ENCODE measurements at places on chromosomes 2 and 18. TPM values are rescaled to one million over a fixed set of nuclear protein-coding genes. Genes with fewer than 3 reads are reported as not detected.

Gene OTOS
- not detected for total RNA-seq

GRCh38 chr2:17518212-17519154 is at the start of gene RAD51AP2:
RAD51AP2 (minus strand) TSS chr2:17518440; CDS start chr2:17518415, 25 bp downstream.
- peak; percentile 96 for DNase-seq
- H3K4me3 ChIP-seq, result peak within 1 kb of the TSS; percentile 39
- no peaks in the 10 kb centered on the region for H3K27me3 ChIP-seq
- no peaks in the 10 kb centered on the region for H3K36me3 ChIP-seq
- no peaks in the 10 kb centered on the region for H3K4me1 ChIP-seq

DNA sequence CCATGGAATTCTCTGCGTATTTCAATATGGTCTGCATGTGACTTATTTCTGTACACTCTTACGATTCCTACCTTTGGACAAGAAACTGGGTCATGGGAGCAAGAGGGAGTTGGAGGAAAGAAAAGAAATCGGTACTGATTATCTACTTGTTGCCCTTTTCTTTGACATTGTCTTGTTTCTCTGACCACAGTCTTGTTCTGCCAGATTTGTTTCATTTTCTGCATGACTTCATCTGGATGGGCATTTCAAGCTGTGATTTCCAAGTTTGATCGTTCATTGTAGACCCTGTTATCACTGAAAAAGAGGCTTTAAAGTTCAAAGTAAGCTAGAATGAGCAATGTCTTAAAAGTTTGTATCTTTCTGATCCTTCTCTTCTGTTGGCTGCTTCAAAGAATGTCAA is 2186.3 kb upstream of the CELF4 start:
- peaks cover 16% of the 10 kb centered on the region for H3K36me3 ChIP-seq
- no peaks in the 10 kb centered on the region for H3K4me1 ChIP-seq
- DNase-seq, result no peak
- no peaks in the 10 kb centered on the region for H3K27me3 ChIP-seq
- no peak overlapping the region for H3K27ac ChIP-seq
- H3K4me3 ChIP-seq, result no peak overlapping the region

Gene MPHOSPH10
- total RNA-seq, result 42.8 TPM

DNA sequence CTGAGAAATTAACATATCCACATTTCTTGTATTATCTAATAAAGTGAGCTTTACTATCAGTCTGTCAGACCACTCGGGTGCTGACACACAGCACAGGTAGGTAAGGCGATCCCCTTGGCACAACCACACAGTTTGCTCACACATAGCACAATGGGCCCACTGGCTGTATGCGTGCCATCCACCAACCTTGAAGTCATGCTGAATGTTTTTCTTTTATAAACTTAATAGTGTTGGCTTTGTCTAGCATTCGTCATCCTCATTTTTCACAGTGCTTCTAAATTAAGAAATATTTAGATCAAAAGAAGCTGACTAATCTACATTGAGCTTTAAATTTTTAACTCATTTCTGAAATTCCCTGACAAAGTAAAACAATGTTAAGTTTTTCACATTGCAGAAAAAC is 50.0 kb upstream of the PAPOLG start:
- no peak overlapping the region for H3K4me3 ChIP-seq
- H3K4me1 ChIP-seq, result no peaks in the 10 kb centered on the region
- no peak overlapping the region for H3K27ac ChIP-seq
- DNase-seq, result no peak
- H3K36me3 ChIP-seq, result no peaks in the 10 kb centered on the region
- H3K27me3 ChIP-seq, result no peaks in the 10 kb centered on the region

DNA sequence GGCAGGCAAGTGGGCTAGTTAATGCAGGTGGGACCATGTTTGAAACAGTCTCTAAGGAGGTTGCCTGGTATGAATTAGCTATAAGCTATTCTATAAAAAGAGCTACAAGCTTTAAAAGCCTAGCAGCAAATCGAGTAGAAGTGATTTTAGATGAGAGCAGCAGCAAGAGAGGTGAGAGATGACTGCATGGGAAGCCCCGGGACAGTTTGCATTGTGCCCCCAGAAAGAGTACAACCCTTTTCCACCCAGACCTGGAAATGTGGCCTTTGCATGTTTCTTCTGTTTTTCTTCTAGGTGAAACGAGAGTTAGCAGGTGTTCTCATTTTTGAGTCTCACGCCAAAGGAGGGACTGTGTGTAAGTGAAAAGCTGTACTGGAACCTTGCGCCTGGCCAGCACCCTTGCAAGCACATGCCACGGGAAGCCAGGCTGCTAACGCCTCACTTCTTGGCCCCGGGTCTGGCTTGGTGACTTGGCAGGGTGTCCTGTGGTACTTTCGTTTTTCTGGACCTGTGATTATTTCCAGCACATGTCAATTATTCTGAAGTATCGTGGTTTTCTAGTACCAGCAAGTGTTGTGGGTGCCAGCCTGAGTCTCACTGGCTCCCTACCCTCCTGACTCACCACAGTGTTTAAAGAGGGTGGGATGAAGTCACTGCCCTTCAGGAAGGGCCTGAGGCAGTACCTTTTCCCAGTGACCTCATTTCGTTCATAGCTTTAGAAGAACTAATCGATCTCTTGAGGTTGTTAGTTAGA is 90.3 kb upstream of the MAP3K20 start:
- H3K27ac ChIP-seq, result no peak overlapping the region
- H3K36me3 ChIP-seq, result no peaks in the 10 kb centered on the region
- H3K4me3 ChIP-seq, result no peak overlapping the region

DNA sequence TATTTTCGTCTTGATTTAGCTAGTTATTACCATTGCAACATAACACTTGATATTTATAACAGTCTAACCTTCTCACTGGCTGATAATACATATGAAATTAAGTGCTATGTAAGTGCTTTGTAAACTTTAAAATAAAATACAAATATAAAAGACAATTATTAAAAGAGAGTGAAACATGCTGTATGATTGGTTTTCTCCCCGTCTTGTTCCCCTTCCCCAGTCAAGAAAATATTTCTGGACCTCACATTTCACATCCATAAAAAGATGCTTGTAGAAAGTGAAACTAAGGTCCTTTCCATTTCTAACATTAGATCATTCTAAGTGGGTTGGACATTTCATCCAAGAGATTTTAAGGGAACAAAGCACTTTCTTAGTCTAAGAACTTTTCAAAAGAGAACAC is 310.2 kb upstream of the LRATD1 start:
- no peaks in the 10 kb centered on the region for H3K27me3 ChIP-seq
- no peak for DNase-seq
- H3K4me3 ChIP-seq, result no peak overlapping the region
- no peaks in the 10 kb centered on the region for H3K36me3 ChIP-seq
- no peaks in the 10 kb centered on the region for H3K4me1 ChIP-seq
- H3K27ac ChIP-seq, result no peak overlapping the region

- H3K36me3 ChIP-seq, result no peaks in the 10 kb centered on the region
- H3K27me3 ChIP-seq, result no peaks in the 10 kb centered on the region
- no peak overlapping the region for H3K4me3 ChIP-seq
Measured at GRCh38 chr18:44437603-44438002, 243.1 kb upstream of the SETBP1 start.

Gene TEKT4
- not detected for total RNA-seq

Gene CHRNG
- total RNA-seq, result not detected

- no peak overlapping the region for H3K27ac ChIP-seq
- no peak for DNase-seq
- H3K4me1 ChIP-seq, result no peaks in the 10 kb centered on the region
- H3K27me3 ChIP-seq, result no peaks in the 10 kb centered on the region
- H3K4me3 ChIP-seq, result no peak overlapping the region
- H3K36me3 ChIP-seq, result no peaks in the 10 kb centered on the region
Measured at GRCh38 chr2:81692566-81692965, 1388.0 kb upstream of the LRRTM1 start.

DNA sequence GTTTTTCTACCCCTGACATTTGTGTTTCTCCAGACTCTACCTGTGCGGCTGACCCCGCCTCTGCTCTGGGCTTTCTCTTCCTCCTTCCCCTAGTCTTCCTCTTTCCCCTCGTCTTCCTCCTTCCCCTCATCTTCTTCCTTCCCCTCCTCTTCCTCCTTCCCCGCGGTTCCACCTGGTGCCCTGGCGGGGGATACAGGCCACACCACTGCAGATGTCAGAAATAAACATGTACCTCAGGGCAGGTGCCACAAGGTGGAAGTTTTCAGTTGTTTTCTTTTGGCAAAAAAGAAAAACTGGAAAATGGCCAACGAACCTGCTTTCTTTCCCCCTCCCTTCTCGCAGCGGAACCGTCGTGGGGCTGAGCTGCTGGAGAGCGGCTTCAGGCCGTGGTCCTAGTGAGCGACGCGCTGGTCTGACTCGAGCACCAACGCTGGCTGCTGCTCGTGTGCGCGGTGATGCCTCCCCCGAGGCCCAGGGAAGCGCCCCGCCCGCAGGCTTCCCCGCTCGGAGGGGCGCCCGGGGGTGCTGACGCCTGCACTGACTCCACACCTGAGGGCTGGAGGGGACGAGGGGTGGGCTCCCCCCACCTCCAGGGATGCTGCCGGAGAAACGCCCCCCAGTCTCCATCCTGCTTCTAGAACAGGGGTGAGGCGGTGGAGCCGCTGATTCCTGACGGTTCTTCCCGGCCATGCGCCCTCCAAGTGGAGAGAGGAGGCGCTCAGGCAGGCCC is 83.7 kb upstream of the ZNF516 start:
- H3K36me3 ChIP-seq, result no peaks in the 10 kb centered on the region
- no peaks in the 10 kb centered on the region for H3K4me1 ChIP-seq
- H3K27ac ChIP-seq, result no peak overlapping the region
- no peak overlapping the region for H3K4me3 ChIP-seq
- peak; percentile 58 for DNase-seq
- H3K27me3 ChIP-seq, result no peaks in the 10 kb centered on the region

- H3K27ac ChIP-seq, result no peak overlapping the region
- H3K27me3 ChIP-seq, result no peaks in the 10 kb centered on the region
- no peaks in the 10 kb centered on the region for H3K4me1 ChIP-seq
- DNase-seq, result no peak
Measured at GRCh38 chr2:58616961-58617360, 375.8 kb upstream of the FANCL start.

Gene PKDCC
- 48.0 TPM for total RNA-seq

DNA sequence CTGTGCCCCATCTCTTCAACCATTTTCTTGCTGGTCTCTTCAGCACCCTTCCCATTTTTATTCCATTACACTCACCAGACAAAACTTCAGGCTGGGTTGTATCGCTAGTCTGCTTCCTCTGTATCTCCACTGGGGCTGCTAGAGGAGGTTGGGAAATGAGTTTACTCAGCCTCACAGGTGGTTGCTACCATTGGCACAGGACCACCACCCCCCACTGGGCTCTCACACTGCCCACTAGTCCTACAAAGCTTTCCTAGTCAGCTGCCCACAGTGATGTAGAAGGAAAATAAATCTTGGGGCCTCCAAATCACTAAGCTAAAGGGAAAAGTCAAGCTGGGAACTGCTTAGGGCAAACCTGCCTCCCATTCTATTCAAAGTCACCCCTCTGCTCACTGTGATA is 12.3 kb upstream of the IL1B start:
- peaks cover 12% of the 10 kb centered on the region for H3K4me1 ChIP-seq
- no peaks in the 10 kb centered on the region for H3K27me3 ChIP-seq
- no peak for DNase-seq
- no peaks in the 10 kb centered on the region for H3K36me3 ChIP-seq
- 0 out of 2 replicates have a peak overlapping the region, but pooled peaks have one; percentile 14 for H3K27ac ChIP-seq

DNA sequence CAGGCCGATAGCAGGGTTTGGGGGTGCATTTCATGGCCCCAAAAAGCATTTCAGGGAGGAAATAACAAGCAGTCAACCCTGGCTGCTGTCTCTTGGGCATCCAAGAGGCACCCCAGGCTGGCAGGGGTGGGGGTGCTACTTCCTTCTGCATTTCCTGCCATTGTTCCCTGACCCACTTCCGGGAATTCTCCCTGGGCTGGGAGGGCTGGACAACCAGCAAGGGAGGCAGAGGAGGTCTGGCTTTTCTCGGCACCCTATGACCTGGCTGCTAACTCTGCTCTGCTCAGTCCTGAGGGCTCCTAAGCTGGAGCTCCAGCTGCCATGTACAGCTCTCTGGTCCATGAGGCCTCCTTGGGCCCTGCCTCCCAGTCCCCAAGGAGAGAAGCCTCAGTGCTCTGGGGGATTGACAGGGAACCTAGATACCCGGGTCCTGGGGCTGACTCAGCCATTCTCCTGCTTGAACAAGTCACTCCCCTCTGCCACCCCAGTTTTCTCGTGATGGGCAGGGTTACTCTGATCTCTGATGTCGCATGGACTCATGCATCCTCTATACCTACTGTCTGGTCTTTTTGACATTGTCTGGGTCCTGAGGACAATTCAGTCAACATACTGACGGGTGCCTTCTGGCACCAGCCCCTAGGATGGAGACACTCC is 47.2 kb downstream of the DYSF start:
- no peak overlapping the region for H3K4me3 ChIP-seq
- no peaks in the 10 kb centered on the region for H3K27me3 ChIP-seq
- DNase-seq, result no peak
- H3K36me3 ChIP-seq, result no peaks in the 10 kb centered on the region

DNA sequence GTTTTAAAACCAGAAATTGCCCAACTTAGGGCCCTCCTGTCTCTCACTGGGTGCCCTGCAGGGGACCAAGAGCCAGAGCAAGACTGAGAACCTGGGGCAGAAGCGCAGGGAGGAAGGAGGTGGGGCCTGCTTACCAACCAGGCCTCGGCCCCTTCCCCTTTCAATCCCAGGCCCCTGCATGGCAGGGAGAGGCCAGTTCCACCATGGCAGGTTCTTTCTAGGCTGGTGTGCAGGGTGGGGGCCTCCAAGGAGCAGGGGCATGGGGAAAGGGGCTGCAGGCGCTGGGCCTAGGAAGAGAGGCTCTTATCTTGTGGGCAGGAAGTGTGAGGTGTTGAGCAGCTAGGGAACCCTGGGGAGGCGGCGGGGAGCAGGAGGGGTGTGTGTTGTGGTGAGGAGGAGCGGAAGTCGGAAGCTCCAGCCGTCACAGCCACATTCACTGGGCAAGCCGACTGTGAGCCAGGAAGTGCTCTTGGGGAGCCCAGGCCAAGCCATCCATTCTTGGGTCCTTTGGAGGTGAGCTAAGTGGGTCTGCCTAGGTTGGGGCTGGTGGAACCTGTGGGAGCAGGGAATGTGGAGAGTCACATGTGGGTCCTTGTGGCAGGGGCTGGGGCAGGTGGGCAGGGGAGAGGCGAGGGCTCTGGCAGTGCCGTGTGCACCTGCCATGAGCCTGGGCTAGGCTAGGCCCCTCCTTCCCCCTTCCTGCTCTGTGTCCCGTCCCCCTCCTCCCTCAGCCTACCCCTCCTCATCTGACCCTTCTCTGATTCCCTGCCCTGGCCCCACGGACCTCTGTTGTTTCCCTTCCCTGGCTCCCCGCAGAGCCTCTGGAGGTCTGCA is at the start of gene PSD4:
Gene PSD4, plus strand, starts transcription at position 430 of the 834 bp plus-strand sequence. CDS start 8,486 bp downstream, outside the sequence.
- H3K27me3 ChIP-seq, result no peaks in the 10 kb centered on the region
- no peak within 1 kb of the TSS for H3K4me3 ChIP-seq

- DNase-seq, result no peak
- no peak overlapping the region for H3K4me3 ChIP-seq
- no peak overlapping the region for H3K27ac ChIP-seq
- peaks cover 3% of the 10 kb centered on the region for H3K36me3 ChIP-seq
- H3K27me3 ChIP-seq, result no peaks in the 10 kb centered on the region
- H3K4me1 ChIP-seq, result no peaks in the 10 kb centered on the region
Measured at GRCh38 chr18:13756261-13756660, 29.8 kb downstream of the RNMT start.

DNA sequence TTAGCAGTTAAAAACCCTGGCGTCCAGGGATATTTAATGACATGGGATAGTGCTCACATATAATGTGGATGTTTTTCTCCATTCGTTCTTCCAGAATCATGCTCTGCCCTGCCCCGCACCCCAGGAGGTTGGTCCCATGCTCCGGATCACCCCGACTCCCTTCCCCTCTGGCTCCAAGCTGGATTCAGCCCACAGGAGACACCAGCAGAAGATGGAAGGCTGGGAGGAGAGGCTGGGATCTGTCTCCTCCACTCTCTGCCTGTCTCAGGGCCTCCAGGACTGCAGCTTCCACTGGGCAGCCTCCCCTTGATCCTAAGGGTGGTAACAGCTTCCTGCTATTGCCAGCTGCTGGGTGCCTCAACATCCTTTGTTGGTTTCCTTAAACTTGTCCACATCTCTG is 24.5 kb downstream of the TMEM177 start:
- H3K27ac ChIP-seq, result no peak overlapping the region
- H3K36me3 ChIP-seq, result no peaks in the 10 kb centered on the region
- peaks cover 21% of the 10 kb centered on the region for H3K4me1 ChIP-seq
- no peak overlapping the region for H3K4me3 ChIP-seq

Data from H1 (cell line).